ENCODE measurements at places on chromosomes 2 and 18.

DNA sequence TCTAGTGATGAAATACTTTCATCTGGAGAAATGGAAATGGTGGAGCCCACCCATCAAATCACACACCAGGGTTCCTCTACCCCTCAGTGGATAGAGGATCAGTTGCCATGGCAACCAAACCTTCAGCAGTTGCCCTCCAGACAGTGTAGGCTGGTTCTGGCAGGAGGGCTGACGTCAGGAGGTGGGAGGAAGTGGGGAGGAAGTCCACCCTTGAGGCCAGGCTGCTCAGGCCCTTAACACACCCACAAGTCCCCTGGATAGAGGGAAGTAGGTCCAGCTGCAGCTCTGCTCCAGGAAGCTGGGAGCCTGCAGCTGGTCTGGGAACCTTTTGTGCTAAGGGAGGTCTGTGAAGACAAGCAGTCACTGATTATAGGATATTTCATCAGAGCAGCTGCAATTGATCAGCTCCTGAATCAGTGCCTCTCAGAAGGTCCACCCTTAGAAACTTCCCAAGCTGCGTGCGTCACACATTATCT is 186.6 kb downstream of the MTX2 start:
- DNase-seq = no peak

GRCh38 chr2:233416199-233416598 is 61.9 kb downstream of the DGKD start:
- no peak for DNase-seq

DNA sequence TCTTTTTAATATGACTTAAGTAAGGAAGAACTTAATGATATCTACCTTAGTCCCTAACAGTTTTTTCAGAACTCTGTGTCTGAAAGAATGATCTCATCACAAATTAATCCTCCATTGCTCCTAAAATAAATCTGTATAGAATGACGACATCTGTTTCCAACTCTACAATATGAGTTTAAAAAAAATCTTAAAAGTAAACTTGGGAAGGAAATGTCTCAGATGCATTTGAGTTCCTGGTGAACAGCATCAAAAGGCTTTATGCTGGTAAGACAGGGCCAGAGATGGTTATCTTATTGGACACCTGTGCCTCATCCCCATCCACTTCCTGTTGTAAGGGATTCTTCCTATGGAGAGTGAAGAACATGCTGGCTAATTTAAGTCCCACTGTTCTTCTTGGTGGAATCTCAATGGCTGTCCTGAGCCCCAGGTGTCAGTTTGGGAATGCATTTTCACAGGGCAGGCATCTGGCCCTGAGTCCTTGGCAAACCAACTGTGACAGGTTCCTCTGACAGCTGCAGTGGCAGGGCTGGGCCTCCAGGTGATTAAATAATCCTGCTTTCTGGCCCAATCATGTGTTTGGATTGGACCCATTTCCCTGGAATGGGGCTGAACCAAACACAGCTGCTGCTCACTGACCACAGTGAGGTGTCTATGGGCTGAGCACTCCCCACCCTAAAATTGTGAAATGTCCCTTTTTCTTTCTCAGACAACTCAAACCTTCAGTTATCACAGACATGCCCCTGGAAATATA is 12.9 kb upstream of the NCKAP5 start:
- no peak for DNase-seq

- no peak for DNase-seq
Measured at GRCh38 chr2:219828127-219828526, 200.7 kb downstream of the SLC4A3 start.

DNA sequence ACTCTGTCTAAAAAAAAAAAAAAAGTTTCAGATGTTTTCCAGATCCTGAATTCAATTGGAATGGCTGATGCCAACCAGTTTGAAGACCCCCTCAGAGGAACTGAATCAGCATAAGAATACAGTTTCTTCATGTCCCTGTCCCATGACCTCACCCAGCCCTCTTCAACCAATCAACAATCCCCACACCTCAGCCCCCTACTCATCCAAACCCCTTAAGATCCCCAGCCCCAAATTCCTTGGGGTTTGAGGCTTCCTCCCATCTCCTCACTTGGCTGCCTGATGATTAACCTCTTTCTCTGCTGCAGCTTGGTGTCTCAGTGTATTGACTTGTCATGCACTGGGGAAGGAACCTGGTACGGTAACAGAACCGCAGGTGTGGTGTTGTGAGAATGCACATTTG is 97.6 kb upstream of the CABLES1 start:
- DNase-seq = no peak

- DNase-seq = no peak
Measured at GRCh38 chr2:120693121-120693520, 42.5 kb upstream of the GLI2 start.

GRCh38 chr18:46110406-46110805 is 6.2 kb downstream of the HAUS1 start:
- DNase-seq = no peak

DNA sequence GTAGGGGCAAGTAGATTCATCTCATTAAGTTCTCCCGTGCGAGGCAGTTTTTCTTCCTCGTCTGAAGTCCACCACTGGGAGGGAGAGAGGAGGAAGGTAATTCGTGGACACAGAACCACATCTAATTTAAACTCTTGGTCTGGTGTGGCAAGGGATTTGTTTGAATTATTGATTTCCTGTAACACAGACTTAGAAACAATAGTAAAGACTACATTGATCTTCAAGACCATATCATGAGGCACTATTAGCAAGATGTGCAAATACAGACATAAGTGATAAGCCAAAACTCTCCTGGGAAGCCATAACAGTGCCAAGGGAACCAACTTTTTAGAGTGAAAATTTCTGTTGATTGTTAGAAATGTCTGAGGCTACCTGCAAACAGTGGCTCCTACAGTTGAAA is 158.6 kb downstream of the ALPK2 start:
- no peak for DNase-seq

DNA sequence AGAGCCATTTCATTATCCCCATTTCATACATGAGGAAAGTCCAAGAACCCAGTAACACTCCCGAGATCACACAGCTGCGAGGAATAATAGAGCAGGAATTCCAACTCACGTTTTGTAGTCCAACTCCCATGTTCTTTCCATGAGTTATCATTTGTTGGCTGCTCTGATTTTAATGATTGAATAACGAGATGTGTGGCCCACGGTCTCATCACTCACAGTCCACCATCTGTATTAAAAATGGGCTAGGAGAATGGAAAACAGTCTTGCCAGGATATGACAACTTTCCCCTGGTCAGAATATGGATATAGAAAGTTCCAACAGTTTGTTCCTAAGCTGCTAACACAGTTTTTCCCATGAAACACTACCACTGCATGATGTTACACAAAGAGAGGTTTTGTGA is 147.5 kb downstream of the METTL4 start:
- no peak for DNase-seq

- no peak for DNase-seq
Measured at GRCh38 chr2:235634435-235635158, 140.8 kb downstream of the AGAP1 start.

- no peak for DNase-seq
Measured at GRCh38 chr18:45059695-45060094, 379.0 kb downstream of the SETBP1 start.

- DNase-seq = no peak
Measured at GRCh38 chr18:52422985-52423601, 83.1 kb downstream of the DCC start.

DNA sequence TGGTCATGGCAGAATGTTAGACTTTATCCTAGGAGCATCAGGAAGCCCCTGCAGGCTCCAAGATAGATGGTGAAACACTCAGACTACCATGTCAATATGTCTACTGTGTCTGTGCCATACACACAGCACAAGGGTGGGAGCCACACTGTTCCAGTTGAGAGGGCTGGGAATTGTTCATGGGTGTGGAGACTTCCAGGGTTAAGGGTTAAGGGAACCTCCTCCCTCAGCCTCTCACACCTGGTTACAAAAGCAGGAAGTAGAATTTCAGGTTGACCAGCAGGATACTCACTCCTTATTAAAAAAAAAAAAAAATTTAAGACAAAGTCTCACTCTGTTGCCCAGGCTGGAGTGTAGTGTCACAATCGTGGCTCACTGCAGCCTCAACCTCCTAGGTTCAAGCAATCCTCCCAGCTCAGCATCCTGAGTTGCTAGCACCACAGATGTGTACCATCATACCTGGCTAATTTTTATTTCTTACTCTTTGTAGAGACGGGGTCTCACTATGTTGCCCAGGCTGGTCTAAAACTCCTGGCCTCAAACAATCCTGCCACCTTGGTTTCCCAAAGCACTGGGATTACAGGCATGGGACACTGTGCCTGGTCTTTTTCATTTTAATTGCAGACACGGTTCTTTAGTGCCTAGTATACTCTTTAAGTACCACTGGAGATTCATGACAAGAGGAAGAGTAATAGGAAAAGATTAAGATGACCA is 26.0 kb downstream of the SULT1C2 start:
- DNase-seq = no peak

DNA sequence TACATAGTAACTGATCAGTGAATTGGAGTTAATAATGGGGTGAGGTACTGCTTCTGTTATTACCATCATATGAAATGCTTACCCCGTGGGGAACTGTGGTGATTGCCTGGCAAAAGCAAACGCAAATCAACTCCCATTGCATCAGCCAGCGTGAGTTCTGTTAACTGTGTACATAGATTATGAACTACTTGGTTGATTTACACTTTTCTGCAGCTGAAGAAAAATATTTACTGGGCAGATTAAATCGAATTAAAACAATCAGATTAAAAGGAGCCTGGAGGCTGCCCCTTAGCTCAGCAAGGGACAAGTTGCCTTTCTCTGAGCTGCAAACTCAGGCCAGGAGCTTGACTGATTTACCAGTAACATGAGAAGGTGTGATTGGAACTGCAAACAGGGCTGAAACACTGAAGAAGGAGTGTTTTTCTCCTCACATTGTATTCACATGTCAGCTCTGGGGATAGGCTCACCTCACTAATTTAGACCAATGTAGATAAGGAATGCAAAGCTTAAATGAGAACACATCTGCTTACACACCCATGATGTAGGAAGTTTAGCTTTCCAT is 220.1 kb downstream of the OSR1 start:
- no peak for DNase-seq

GRCh38 chr2:215417400-215417951 is 18.4 kb downstream of the FN1 start:
- DNase-seq = no peak

DNA sequence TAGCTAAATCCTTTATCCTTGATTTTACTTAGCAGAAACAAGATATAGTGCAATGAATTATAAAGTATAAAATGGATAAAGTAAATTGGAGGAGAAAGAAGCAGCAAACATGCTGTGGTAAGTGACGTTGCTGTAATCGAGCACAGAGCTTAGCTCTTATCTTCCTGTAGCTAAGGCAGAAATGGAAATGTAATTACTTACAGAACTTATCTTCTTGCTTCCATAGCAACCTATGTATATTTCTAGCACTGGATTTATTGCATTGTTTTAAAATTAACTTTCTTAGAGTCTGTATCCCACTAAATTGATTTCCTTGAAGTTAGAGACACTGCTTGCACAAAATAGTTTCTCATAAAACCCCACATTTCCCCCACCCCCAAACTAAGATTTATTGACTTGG is 130.6 kb upstream of the MC4R start:
- no peak for DNase-seq

DNA sequence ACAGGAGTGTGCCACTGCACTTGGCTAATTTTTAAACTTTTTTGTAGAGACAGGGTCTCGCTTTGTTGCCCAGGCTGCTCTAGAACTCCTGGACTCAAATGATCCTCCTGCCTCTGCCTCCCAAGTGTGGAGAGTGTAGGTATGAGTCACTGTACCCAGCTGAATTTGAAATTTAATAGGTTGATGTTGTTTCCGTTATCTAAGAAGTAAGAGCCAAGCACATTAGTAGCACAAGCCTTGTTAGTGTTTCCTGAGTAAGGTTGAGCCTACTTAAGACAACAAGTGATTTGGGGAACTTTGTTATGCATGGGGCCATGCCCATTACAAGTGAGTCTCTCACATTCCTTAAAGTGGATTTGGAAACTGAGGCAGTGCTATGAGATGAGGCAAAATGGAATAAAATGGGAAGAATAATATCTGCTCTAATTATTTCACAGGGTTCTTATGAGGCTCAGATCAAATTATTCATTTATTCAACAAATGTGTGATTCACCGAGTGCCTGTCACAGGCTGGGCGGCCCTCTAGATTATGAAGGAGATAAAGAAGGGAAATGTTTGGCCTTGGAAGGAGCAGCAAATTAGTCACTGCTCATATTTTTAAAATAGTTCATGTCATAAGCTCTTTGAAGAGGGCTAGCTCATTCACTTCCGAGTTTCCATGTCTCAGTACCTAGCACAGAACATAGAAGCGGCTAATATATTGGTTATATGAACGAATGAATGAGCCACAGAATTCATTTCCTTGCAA is 217.2 kb downstream of the LDLRAD4 start:
- no peak for DNase-seq

DNA sequence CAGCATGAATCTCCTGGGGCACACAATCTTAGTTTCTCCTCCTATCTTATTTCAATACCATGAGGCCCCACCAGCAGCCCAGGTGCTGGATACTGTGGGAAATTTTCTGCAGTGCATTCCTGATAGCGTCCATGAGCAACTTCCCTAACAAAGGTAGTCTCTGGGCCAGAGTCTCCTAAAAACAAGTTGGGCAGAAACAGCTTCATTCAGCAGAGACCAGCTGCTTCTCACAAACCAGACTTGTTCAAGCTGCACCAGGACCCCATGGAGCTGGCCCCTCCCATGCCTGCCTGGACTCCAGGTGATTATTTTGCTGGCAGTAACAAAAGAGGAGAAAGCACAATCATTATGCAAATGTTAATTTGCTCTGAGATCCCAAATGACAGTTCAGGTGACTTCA is 31.4 kb downstream of the MYO5B start:
- no peak for DNase-seq

DNA sequence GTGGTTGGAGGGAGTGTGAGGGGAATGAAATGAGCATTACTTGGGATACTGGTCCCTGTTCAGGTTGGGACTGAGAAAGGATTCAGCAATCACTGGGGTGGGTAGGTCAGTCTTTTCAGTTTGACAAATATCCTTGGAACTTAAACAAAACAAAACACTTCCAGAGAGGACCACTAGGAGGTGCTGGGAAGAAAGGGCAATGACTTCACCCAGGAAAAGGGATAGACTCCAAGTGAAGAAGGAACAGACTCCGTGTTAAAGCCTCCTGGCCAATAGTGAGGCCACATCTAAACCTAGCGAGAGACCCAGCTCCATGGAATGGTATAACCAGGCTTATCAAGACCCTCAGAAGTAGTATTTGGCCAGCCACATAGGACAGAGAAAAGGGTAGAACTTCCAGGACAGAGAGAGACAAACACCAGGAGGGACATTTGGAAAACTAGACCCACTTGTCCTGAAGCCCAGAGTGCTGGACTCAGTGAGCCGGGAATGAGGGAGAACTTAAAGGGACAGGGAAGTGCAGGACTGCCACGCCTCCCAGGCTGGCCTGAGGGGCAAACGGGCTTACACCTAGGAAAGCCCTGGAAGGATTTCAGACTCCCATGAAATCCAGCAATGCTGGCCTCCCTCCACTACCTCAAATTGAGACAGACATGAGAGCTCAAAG is 19.6 kb upstream of the KCNG3 start:
- DNase-seq = no peak

GRCh38 chr2:95272781-95273180 is 1.5 kb upstream of the PROM2 start:
- DNase-seq = no peak

GRCh38 chr2:101863534-101863933 is 128.2 kb upstream of the IL1R2 start:
- DNase-seq = no peak
